T-helper 1 cell (primary cell): ENCODE measurements at places on chromosomes 13 and 19.

DNA sequence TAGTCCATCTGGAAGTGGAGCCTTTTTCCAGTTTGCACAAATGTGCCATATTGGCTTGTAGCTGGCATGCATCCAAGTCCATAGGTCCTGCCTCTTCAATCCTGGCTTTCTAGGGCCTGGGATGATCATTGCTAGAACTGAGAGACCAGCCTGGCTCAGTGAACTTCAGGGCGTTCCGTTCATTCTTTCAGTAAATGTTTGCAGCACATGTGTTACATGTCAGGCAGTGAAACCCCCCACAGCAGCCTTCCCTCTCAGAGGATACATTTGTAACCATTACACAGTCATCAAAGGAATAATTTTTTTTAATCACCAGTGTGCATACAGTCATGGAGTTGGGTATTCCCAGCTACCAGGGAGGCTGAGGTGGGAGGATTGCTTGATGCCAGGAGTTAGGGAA is 9.7 kb downstream of the FUT2 start:
- no peak for DNase-seq

- DNase-seq, result peak; percentile 80
Measured at GRCh38 chr13:20525601-20526544, at the start of gene CRYL1. Gene CRYL1, minus strand, starts transcription at chr13:20525857. Its CDS starts 63 bp downstream, at chr13:20525794.

GRCh38 chr19:5447700-5448311 is 7.4 kb upstream of the ZNRF4 start:
- no peak for DNase-seq

DNA sequence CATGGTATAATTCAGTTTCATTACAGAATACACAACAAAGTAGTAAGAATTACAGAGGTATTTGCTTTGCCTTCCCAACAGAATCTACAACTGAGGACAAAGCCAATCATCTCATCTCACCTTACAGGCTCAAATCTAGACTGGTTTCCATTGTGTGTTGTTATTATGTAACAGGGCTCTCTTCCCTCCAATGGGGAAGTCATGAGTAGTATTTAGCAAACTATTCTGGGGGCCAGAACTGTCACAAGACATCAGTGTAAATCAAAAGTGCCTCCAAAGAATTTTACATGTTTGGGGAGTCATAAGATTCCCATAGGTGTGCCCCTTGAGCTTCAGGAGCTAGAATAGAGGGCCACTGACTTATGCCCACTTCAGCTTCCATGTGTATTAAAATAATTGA is 187.0 kb upstream of the EDNRB start:
- no peak for DNase-seq

- DNase-seq, result peak; percentile 94
Measured at GRCh38 chr13:44577236-44578066, 1.3 kb upstream of the TSC22D1 start.

- DNase-seq, result peak; percentile 60
Measured at GRCh38 chr19:54164369-54165068, 5.0 kb upstream of the LENG1 start.
